ENCODE measurements at places on chromosomes 12 and 14.
A peak's percentile ranks its signal among the peaks of the same experiment; 100 is the strongest.

- no peak for DNase-seq
These were observed 29.8 kb downstream of the GPRC5D start for GRCh38 chr12:12922191-12922616.

DNA sequence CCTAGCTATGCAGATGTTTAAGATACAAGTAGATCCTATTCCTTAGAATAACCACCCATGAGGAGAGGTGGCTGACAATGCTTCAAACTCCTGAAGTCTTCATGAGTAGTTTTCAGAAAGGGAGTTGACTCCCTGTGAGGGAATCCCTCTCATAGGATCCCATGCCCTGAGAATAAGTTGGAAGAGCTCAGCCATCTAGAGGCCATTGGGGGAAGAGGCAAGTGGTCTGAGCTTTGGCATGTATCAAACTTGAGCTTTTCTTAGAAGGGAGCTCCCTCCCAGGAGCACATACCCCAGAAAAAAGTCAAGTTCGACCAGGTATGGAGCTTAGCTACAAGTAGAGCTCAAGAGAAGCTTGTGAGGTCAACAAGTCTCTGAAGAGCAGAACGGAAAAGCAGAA lies 165.7 kb upstream of the RBM19 start:
- DNase-seq = no peak

DNA sequence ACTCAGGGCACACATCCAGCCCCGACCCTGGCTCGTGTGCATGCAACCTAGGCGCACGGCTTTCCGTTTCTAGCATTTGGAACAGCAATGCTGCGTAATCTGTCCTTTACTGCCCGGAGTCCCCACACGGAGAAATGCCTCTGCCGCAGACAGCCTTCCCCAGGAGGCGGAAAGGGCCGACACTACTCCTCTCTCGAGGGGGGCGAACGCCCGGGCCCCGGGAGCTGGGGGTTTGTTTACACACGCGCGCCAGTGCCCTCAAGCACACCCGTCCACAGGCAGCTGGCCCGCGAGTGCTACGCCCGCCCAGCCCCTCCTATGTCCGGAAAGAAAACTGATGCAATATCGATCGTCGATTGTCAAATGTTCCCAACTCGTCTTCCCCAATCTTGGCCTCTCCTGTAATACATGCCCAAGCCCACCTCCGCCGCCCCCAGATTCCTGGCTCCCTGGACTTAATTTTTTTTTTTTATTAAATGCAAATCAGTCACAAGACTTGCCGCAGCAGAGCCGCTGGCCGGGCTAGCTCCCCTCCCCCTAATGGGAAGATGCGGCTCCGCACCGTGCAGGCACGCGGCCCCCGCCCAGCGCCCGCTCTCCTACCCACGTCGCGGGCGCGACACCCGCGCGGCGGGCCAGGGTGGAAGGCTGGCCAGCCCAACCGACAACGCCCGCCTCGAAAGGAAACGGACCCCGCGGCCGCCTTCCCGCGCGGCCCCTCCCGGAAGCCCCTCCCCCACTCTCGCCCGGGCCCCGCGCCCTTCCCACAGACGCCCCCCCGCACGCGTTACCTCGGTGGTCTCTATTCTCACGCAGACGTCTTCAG lies 642 bp downstream of the SLC38A2 start:
- DNase-seq = peak; percentile 27

- no peak for DNase-seq
These were observed at the start of gene HOXC4 for GRCh38 chr12:54053751-54054741. HOXC4 (plus strand) TSS chr12:54053835; CDS start chr12:54053923, 88 bp downstream.

DNA sequence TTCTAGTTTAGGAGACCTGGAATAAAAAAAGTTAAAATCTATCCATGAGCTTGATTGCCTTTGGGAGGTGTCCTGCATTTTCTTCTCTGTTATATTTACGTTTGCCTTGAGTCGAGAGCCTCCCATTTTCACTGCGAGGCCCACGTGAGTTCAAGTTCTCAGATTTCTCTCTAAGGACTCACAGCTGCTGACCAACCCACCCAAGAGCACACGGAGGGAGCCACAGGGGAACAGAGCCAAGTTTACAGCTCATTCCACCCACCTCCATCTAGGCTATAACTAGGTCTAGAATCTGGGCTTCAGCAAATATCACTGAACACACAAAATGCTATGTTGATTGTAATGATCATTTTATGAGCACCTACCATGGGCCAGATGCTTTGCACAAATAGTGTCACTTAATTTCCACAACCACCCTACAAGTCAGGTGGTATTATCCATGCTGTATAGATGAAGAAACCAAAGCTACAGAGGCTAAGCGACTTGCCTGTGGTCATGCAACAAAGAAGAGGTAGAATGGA lies 16.7 kb downstream of the ALDH1L2 start:
- no peak for DNase-seq

GRCh38 chr12:95723693-95724384 lies 66.7 kb downstream of the NTN4 start:
- no peak for DNase-seq

GRCh38 chr12:114371250-114371649 lies 34.7 kb downstream of the TBX5 start:
- DNase-seq = no peak

DNA sequence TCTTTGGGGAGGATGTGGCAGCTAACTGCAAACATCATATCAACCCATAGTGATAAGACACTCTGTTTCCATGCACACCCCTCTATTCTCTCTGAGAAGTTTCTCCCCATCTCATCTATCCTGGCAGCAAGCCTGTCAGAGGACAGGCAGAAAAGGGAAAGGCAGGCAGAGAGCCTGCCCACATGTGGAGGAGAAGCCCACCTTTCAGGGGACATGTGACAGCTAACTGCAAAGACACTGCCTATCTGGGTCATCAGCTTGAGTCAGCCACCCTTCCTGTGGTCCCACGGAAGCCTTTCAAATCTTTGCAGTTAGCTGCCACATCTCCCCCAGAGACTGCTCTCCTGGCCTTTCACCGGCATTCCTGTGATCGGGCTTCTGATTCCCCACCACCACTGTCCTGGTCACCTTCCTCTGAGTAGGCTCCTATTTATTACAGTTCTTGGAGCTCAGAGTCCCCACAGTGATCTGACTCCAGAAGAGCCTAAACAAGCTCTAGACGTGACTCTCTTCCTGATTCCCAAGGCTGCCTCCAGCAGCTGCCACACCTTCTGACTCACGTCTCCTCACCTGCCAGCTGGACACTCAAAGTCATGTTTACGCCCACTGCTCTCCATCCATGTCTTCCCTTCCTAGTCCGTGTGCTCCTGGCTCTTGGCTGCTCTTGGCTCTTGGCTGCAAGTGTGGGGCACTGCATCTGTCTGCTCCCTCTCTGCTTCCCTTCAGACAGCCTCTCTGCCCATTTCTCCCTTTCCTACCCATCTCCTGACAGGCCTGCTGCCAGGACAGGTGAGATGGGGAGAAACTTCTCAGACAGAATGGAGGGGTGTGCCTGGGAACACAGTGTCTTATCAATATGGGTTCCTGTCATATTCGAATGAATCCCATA lies 7.5 kb upstream of the KRT1 start:
- no peak for DNase-seq

DNA sequence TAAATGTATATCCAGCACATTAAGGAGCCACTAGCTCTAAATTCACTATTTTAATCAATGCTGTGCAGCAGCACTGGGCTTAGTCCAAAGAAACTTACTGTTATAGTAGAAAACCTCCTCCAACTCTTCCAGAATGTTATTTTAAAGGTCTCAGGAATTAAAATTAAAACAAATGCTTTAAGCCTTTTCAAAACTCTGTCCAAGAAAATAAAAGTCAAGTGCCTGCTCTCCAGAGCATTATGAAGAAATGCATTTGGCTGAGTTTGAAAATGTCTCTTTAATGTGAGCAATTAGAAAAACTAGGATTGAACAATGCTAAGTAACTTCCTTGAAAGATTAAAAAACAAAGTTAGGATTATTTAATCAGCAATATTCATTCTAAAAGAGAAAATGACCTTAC lies 322.4 kb upstream of the DCN start:
- no peak for DNase-seq

DNA sequence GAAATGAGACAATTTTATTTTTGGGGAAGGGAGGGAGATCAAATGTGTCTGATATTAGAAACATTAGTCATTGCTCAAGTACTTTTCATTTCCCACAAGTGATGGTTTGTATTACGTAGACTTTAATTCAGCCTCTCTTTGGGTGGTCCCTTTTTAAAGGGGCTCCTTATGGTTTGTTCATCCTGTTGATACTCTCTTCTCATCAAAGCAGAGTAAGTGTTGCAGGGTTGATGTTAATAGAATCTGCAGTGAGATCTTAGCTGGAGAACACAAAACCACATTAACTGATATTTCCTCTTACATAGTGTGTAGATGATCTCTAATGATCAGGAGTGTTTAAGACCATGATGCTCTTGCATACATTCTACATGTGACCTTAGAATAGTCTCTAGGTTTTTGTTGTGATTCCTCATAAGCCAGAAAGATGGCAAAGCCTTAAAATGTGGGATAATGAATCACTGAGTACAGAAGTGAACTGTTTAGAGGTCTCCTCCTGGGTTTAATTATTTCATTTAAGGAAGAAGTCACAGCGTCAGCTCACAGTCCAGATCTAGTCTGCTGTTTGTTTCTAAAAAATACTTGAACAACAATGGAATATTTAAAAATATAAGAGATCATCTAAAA lies 87.4 kb upstream of the PTPRR start:
- no peak for DNase-seq
